ENCODE measurements at places on chromosomes 16 and 17. TPM values are rescaled to one million over a fixed set of nuclear protein-coding genes. Genes with fewer than 3 reads are reported as not detected.

The SSTR5 gene
- total RNA-seq: not detected

The SULT1A2 gene
- 1.6 TPM for total RNA-seq

The PLLP gene
- total RNA-seq: 0.63 TPM

The NPIPA8 gene
- total RNA-seq: not detected

The STH gene
- total RNA-seq: not detected

The ZPBP2 gene
- total RNA-seq: not detected

The ZNF200 gene
- total RNA-seq: 4.5 TPM

The ABCC6 gene
- total RNA-seq: 0.63 TPM

The KCNJ18 gene
- not detected for total RNA-seq

The SLC38A8 gene
- total RNA-seq: not detected

The G6PC1 gene
- total RNA-seq: not detected

The AANAT gene
- total RNA-seq: not detected

The GP1BA gene
- total RNA-seq: 4.2 TPM

The AKAP10 gene
- 29.0 TPM for total RNA-seq

The MEOX1 gene
- 0.42 TPM for total RNA-seq

The SLFN12L gene
- total RNA-seq: 53.3 TPM

The SLC16A6 gene
- 35.9 TPM for total RNA-seq

The CTRL gene
- 6.3 TPM for total RNA-seq

The USP43 gene
- 0.21 TPM for total RNA-seq

The ARL5C gene
- total RNA-seq: not detected

The EIF1 gene
- total RNA-seq: 719 TPM

The MYO15B gene
- 75.9 TPM for total RNA-seq

The RAD51C gene
- total RNA-seq: 9.1 TPM

The ALDH3A1 gene
- not detected for total RNA-seq

The ELAC2 gene
- total RNA-seq: 36.5 TPM

The SLC5A10 gene
- 0.10 TPM for total RNA-seq

The KRT27 gene
- total RNA-seq: not detected

The CD19 gene
- 6.6 TPM for total RNA-seq

The CLEC3A gene
- not detected for total RNA-seq

The ASPSCR1 gene
- 10.3 TPM for total RNA-seq

The MYH1 gene
- total RNA-seq: not detected

The KRTAP1-1 gene
- total RNA-seq: not detected
